ENCODE measurements at places on chromosomes 6 and 20. TPM values are rescaled to one million over a fixed set of nuclear protein-coding genes. Genes with fewer than 3 reads are reported as not detected.
A peak's percentile ranks its signal among the peaks of the same experiment; 100 is the strongest.

The CGA gene
- total RNA-seq: not detected

The TTK gene
- 0.36 TPM for total RNA-seq

The FBXO30 gene
- 40.7 TPM for total RNA-seq

The NKAPL gene
- total RNA-seq: 2.9 TPM

The NKX2-4 gene
- total RNA-seq: not detected

The AGER gene
- 2.8 TPM for total RNA-seq

The IL17A gene
- not detected for total RNA-seq

The BPIFB2 gene
- total RNA-seq: not detected

The ZNF133 gene
- 18.8 TPM for total RNA-seq

The CENPW gene
- total RNA-seq: 1.9 TPM

The ADGRF4 gene
- not detected for total RNA-seq

The PGC gene
- total RNA-seq: not detected

The SEMG1 gene
- not detected for total RNA-seq

GRCh38 chr6:134734312-134734869, 215.5 kb downstream of the ALDH8A1 start:
- no peaks in the 10 kb centered on the region for H3K4me1 ChIP-seq
- H3K27ac ChIP-seq: no peak overlapping the region
- no peak overlapping the region for H3K4me3 ChIP-seq

GRCh38 chr6:137832110-137832509, 34.9 kb upstream of the TNFAIP3 start:
- no peaks in the 10 kb centered on the region for H3K27me3 ChIP-seq
- H3K27ac ChIP-seq: no peak overlapping the region
- H3K4me1 ChIP-seq: no peaks in the 10 kb centered on the region
- DNase-seq: no peak
- no peaks in the 10 kb centered on the region for H3K36me3 ChIP-seq

DNA sequence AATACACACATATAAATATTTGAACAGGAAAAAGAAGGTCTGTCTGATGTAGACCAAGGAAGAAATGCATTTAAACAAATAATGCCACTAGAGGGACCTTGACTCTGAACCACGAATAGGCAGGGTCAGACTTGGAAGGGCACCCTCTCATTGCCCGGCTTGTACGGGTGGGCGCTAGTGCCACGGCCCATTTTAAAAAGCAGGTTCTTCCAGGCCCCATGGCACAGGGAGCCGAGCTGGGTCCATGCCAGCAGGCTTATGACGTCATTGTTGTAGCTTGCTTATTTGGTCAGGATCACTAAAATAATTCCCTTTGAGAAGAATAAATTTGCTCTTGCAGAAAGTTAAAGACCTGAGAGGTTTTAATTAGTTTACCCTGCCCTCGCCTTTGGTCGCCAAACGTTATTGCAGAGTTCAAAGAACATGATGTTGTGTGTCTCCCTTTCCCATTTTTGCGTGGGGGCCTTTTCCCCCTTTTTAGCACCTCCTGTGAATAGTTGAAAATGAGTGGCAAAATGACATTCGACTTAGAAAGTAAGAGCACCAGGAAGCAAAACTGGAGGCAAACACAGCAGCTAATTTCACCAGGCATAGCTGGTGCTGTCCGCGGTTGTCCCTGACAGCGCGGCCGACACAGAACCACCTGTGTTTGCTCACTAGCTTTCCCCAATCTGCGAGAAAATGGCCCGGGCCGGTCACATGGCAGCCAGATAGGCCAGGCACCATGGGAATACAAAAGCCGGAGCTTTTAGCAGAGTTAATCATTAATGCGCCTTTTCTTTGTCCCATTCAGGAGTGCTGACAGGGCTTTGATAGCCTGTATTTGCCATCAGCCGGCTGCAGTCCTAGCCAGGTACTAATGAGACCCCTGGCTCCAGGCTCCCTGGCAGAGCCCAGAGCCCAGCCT, 93.8 kb downstream of the FOXA2 start:
- no peaks in the 10 kb centered on the region for H3K4me1 ChIP-seq
- DNase-seq: peak; percentile 50
- H3K36me3 ChIP-seq: no peaks in the 10 kb centered on the region
- H3K27ac ChIP-seq: no peak overlapping the region
- peaks cover 11% of the 10 kb centered on the region for H3K27me3 ChIP-seq

GRCh38 chr20:7505152-7505834, 435.0 kb downstream of the HAO1 start:
- no peak for DNase-seq
- no peaks in the 10 kb centered on the region for H3K4me1 ChIP-seq
- no peaks in the 10 kb centered on the region for H3K27me3 ChIP-seq
- no peak overlapping the region for H3K4me3 ChIP-seq

DNA sequence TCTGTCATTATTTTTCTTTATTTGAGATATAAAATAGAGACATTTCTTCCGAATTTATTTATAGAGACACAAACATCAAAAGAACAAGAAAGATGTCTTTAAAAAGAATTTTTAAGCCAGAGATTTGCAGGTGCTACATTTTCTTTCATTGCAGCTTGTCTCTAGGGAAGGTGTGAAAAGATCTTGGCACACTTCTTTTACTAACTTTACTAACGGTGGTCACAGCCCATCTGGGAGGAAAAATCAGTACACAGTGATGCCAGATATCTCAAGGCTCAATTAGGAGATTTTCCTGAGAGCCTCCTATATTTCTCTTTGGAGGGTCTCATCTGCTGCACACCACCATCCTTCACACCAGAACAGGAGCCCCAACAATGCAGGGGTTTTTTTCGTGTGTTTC, 29.5 kb downstream of the ABRACL start:
- H3K27me3 ChIP-seq: no peaks in the 10 kb centered on the region
- no peak for DNase-seq
- H3K4me1 ChIP-seq: no peaks in the 10 kb centered on the region

DNA sequence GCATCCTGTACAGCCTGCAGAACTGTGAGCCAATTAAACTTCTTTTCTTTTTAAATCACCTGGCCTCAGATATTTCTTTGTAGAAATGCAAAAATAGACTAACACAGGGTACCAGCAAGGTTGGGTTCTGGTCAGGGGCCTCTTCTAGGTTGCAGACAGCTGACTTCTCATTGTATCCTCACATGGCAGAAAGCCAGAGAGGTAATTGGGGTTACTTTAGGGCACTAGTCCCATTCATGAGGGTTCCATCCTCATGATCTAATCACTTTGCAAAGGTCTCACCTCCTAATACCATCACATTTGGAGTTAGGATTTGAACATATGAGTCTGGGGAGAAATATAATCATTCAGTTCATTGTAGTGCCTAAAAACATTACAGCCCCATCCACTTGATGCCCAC, 101.5 kb downstream of the LCA5 start:
- no peaks in the 10 kb centered on the region for H3K27me3 ChIP-seq
- DNase-seq: no peak
- no peak overlapping the region for H3K4me3 ChIP-seq
- H3K27ac ChIP-seq: no peak overlapping the region
- no peaks in the 10 kb centered on the region for H3K36me3 ChIP-seq

DNA sequence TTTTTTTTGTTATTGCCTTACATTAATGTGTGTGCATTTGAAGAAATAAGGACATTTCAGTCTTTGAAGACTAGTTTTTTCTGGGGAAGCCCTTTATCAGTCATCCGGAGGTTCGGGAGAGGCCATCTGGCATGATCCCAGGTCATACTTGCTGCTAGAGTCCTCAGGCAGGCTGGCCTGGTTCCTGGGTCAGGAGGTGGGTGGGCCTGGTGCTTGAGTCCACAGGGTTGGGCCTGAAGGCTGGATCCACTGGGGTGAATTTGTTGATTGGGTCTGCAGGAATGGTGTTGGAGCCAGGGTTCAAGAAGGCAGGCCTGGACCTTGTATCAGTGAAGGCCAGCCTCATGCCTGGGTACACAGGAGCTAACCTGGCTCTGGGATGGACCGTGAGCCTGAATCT, 15.8 kb upstream of the WFDC9 start:
- no peak overlapping the region for H3K4me3 ChIP-seq
- no peaks in the 10 kb centered on the region for H3K4me1 ChIP-seq
- DNase-seq: no peak
- H3K27me3 ChIP-seq: no peaks in the 10 kb centered on the region
- H3K27ac ChIP-seq: no peak overlapping the region
- no peaks in the 10 kb centered on the region for H3K36me3 ChIP-seq

DNA sequence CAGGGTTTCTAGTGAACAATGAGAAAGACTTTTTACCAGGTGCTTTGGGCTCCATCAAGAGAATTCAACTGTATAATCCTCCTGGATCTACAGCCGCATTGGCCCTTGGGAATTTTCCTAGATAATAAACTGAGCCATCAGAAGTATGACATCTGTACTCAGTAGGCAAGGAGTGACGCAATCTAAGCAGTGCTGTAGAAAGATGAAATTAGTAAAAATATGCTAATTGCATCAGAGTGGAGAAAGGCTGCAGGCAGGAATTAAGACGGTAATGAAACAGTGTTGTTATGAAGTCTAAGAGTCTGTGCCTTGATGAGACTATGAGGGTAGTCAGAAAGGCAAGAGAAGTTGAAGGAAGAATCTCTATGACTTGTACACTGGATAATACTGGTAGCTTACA, 507.9 kb upstream of the SOX4 start:
- DNase-seq: no peak
- no peaks in the 10 kb centered on the region for H3K4me1 ChIP-seq
- no peak overlapping the region for H3K27ac ChIP-seq

DNA sequence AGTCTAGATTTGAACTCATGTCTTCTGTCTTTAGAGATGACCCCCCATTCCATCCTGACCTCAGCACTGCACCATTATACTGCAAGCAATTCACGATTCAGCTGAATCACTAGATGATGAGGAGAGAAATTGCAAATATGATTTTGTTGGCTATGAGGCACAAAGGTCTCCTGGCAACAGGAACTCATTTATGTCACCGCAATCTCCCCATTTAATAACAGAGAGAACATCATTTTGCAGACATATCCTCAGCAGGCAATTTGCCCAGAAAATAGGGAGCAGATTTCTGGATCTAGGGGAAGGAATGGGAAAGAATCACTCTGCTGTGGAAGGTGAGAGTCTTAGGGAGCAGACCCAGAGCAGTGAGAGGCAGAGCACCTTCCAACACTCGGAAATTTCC, 303.0 kb downstream of the PAX1 start:
- DNase-seq: no peak
- no peak overlapping the region for H3K4me3 ChIP-seq
- no peaks in the 10 kb centered on the region for H3K4me1 ChIP-seq
- no peak overlapping the region for H3K27ac ChIP-seq
- no peaks in the 10 kb centered on the region for H3K27me3 ChIP-seq
- no peaks in the 10 kb centered on the region for H3K36me3 ChIP-seq

DNA sequence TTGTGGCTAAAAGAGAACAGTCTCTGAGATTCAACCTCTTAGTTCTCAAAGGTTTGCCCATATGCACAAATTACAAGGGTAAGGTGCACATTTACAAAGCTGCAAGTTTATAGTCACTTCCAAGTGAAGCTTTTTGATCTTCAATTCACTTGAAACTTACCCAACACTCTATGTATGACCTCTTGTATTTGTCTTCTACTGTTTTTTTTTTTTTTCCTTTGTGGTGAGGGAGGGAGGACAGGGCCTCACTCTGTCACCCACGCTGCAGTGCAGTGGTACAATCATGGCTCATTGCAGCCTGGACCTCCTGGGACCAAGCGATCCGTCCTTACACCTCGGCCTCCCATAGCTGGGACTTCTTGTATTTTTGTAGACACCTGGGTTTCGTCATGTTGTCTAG, 4.5 kb upstream of the FOXO3 start:
- no peaks in the 10 kb centered on the region for H3K27me3 ChIP-seq
- DNase-seq: no peak
- peaks cover 28% of the 10 kb centered on the region for H3K4me1 ChIP-seq
- peak overlapping the region; percentile 100 for H3K27ac ChIP-seq

DNA sequence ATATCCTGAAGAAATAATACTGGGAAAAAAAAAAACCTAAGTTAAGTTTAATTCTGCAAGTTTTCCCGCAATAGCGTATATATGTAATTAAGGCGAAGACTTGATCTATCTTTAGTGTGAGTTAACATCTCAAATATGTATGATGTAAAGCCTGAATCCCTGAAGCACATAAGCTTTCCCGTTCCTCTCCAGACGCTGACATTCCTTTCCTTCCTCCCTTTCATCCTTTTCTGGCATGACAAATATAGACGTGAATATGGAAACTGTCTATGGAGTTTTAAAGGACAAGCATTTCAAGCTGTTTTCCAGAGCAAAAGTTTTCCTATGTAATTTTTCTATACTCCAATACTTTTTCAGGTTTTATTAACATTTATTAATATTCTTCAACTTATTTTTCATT, 637.0 kb downstream of the COL12A1 start:
- no peaks in the 10 kb centered on the region for H3K36me3 ChIP-seq
- H3K4me1 ChIP-seq: no peaks in the 10 kb centered on the region
- H3K27me3 ChIP-seq: no peaks in the 10 kb centered on the region
- no peak overlapping the region for H3K4me3 ChIP-seq

GRCh38 chr6:146850981-146851380, 252.2 kb downstream of the ADGB start:
- H3K4me3 ChIP-seq: no peak overlapping the region
- H3K27ac ChIP-seq: no peak overlapping the region
- DNase-seq: no peak
- H3K36me3 ChIP-seq: no peaks in the 10 kb centered on the region
- H3K27me3 ChIP-seq: no peaks in the 10 kb centered on the region

GRCh38 chr6:10613077-10613476, 81.3 kb downstream of the C6orf52 start:
- no peaks in the 10 kb centered on the region for H3K36me3 ChIP-seq
- peak overlapping the region; percentile 64 for H3K27ac ChIP-seq

DNA sequence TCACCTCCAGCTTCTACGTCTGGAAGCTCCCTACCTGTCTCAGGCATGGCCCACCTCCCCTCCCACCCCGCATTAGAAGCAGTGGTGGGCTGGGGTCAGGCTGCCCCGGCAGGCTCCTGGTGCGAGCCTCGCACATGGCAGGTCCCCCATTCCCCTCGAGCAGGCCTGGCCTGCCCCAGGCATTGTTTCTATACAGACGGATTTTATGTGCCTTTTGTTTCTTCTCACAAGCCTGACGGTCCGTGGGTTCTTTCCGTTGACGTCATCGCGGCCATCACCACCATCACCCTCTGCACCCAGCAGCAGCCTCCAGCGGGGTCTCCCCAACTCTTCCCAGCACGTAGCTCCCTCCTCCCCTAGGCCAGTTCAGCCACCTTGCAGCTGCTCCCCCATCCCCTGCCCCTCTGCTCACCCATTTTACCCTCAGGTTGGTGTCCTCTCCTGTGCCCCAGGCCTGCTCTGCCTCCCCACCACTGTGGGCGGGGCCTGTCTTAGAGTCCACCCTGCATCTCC, 4.6 kb downstream of the CST7 start:
- H3K27ac ChIP-seq: no peak overlapping the region
- peak; percentile 60 for DNase-seq
- H3K27me3 ChIP-seq: no peaks in the 10 kb centered on the region
- no peak overlapping the region for H3K4me3 ChIP-seq
- H3K36me3 ChIP-seq: peaks cover 6% of the 10 kb centered on the region

DNA sequence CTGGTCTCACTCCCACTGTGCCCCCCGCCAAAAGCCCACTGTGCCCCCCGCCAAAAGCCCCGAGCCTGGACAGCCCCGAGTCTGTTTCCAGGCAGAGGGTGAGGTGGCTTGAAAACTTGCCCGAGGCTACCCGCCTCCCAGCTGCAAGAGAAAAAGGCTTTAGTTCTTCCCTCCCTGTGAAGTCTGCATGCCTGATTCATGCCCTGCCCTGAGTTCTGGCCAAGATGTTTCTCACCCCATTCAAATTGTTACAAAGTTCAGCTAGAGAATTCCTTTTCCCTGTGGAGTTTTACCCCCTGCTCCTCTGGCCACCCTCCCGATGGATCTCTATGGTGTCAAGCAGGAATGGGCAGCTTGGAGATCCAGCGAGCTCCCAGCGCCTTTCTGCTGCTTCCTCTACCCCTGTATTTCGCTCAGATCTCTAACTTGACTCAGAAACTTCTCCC, 298.8 kb upstream of the MAP3K7 start:
- H3K4me1 ChIP-seq: no peaks in the 10 kb centered on the region
- no peak for DNase-seq
- H3K4me3 ChIP-seq: no peak overlapping the region
- no peak overlapping the region for H3K27ac ChIP-seq

Measured in sigmoid colon (tissue), 7 donors.